ENCODE measurements at places on chromosomes 3 and 15.

GRCh38 chr15:50262533-50262932 lies 3.0 kb downstream of the HDC start:
- no peak for DNase-seq

DNA sequence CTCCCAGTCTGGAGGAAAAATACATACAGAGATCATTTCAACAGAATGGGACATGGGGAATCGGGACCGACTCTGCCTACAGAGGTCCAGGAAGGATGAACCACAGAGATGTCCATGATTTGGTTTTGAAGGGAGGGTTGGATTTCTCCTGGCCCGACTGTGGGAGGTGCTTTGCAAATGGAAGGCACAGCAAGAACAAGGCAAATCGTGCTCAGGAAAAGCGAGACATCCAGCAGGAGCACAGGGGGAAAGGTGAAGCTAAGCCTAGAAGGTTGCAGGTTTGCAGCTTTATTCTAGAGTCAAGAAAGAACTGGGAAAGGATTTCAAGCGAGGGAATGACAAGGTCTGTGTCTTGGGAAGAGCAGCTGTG lies 181.9 kb downstream of the OPA1 start:
- DNase-seq = no peak

DNA sequence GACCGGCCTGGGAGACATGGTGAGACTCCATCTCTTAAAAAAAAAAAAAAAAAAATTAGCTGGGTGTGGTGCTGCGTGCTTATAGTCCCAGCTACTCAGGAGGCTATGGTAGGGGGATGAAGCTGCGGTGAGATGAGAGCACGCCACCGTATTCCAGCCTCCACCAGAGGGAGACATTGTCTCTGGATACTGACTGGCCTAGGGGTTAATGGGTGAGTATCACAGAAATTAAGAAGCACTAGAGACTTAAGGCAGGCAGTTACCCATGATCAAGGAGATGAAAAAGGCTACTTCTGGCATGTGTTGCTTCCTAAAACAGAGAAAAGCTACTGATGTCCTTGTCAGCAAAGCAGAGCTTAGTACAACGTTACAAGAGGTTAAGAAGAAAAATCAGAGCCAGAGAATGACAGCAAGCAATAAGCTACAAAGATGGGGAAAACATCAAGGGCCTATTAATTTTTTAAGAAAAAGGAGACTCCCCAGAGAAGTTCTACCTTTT lies 8.6 kb downstream of the TFRC start:
- DNase-seq = peak; percentile 89

DNA sequence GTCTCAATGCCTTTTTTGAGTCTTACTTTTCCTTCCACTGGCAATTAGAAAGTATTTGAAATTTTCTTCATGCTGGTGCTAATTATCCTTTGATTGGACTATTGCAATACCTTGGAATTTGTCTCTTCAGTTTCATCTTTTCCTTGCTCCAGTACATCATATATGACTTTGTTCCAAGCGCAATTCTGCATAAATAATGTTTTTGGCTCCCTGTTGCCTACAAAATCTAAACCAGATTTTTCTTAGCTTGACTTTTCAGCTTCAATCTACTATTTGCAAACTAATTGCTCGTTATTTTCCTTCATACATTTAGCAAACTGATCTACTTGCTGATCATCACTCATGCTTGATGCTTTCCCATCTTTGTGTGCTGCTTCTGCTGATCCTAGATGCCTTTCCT lies 230.8 kb upstream of the GPR149 start:
- no peak for DNase-seq

- no peak for DNase-seq
Measured at GRCh38 chr15:69138963-69139362, 21.5 kb upstream of the GLCE start.

DNA sequence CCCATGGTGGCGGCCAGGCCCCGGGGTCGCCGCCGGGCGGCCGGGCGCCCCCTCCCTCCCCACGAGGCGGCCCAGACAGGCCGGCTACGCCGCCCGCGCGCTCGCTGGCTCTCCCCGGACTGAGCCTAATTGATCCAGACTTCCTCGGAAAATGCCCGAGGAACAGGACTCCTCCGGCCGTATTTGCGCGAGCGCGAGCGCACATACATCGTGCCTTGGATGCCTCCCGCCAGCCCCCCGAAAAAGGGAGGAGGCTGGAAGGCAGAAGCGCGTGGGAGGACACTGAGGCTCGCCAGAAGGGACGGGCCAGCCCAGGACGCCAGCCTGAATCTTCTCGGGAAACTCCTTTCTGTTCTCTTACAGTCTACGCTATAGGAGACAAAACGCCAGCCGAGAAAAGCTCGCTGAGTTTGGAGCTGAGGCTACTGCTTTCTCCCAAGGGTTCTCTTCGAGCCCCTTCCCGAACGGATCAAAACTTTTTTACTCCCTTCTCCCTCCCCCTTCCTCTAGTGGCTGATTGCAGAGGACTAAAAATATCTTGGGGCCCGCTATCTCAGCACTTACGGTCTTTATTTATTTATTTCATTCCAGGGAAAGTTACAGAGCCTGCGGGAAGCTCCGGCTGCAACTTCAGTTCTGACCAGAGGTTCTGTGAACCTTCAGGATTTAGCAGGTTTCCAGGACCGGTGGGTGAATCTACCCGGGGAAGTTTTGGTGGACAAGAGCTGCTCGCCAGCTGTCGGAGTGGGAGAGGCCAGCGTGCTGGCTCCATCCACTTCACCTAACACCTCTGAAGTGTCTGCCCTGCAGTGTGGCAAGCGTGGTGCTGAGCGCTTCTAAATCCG lies at the start of gene PDZRN3:
PDZRN3 (minus strand) TSS at position 121 of the 845 bp plus-strand sequence.
- DNase-seq = peak; percentile 88

- no peak for DNase-seq
Measured at GRCh38 chr15:90930861-90931574, 1.3 kb downstream of the HDDC3 start.

DNA sequence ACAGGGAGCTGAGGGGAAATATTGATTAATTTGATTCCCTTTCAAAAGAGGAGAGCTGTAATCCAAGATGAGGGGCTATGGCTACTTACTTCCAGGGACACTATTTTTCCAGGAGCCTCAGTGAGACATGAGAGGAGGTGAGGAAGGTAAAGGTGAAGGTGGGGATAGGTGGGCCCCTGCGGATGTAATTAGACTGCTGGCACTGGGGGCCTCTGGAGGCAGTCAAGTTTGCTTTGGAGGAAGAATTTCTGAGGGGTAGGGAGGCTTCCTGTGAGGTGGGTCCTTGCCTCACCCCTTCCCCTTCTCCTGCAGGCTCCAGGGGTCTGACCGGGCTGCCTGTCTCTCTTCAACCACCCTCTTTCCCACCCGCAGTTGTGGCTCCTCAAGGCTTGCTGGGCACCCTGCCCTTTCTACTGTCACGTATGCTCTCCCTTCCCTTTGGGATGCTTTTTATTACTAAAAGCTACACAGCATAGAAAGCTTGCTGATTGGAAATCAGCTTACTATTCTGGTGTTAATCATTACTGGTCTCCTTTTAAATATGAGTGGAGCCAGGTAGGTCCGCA lies 22.5 kb downstream of the GASK1A start:
- no peak for DNase-seq

DNA sequence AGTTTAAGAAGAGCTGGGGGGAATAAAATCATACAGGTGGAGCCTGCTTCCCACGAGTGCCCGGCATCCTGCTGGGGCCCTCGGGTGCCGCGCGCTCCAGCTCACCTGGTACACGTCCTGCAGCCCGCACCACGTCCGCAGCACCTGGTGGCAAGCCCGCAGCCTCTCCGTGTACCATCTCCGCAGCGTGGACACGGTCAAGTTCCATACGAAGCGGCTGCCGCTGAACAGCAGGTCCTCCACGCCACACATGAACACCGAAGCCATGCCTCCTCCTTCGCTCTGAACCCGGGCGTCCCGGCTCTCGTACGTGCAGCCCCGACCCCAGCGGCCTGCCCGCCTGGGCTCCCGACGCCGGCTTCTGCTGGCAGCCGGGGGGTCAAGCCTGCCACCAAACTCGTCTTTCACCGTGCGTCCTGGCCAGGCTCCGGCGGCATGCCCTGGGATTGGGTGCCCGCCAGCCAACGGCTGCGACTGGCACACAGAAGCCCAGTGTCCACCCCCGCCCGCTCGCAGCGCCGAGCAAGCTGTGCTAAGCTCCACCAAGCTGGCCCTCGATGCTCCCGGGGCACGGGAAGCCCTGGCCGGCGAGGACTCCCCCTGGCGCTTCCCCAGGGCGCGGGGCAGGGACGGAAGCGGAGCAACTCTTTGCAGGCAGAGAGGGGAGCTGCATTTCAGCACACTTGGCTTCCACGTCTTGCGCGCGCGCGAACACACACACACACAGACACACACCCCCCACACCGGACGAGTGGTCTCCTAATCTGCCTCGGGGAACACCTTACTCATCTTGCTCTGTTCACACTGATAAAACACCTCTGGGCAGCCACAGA lies at the start of gene FRMD4B:
FRMD4B (minus strand) TSS at position 366 of the 833 bp plus-strand sequence; CDS start at position 267, 99 bp downstream.
- peak; percentile 81 for DNase-seq

Data from endodermal cell (in vitro differentiated cells).